ENCODE measurements at places on chromosomes 3 and 15.

GRCh38 chr15:88202231-88202630 is 54.3 kb downstream of the NTRK3 start:
- DNase-seq = no peak

- no peak for DNase-seq
Observed at GRCh38 chr3:12588039-12589009, 31.4 kb downstream of the MKRN2 start.

DNA sequence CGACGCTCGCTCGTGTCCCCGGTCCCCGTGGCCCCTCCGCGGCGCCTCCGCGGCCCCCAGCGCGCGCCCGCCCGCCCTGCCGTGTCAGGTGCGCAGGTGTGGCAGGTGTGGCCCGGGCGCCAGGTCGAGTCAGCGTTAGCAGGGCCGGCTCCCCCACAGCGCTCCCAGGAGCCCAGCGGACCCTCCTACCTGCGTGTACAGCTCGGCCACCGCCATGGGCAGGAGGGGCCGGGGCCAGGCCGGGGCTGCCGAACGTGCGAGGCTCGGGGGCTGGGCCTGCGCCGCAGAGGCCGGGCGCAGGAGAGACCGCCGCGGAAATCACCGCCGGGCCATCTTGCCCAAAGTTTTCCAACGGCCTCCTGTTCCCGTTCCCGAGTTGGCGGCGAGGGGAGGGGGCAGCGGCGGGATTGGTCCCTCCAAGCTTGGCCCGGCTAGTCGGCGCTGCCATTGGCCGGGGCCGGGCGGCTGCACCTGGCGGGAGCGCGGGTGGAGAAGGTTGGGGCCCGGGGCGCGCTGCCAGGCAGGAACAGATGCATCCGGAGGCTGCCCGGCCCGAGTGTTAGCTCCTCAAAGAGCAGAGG is at the start of gene MYO5C:
MYO5C (minus strand) TSS at position 384 of the 581 bp plus-strand sequence; CDS start at position 216, 168 bp downstream.
- DNase-seq = no peak

- no peak for DNase-seq
Observed at GRCh38 chr3:148847351-148847750, 17.7 kb upstream of the CPA3 start.

GRCh38 chr3:155185631-155186071 is 105.5 kb downstream of the MME start:
- DNase-seq = no peak

GRCh38 chr3:170414202-170414663 is 4.4 kb upstream of the CLDN11 start:
- no peak for DNase-seq
